ENCODE measurements at places on chromosomes 2 and 18.

GRCh38 chr2:204172145-204172600 is 235.6 kb downstream of the ICOS start:
- DNase-seq, result no peak

- DNase-seq, result no peak
Measured at GRCh38 chr2:191539068-191539467, 138.9 kb upstream of the NABP1 start.

- no peak for DNase-seq
Measured at GRCh38 chr18:50871846-50872245, 7.1 kb upstream of the ME2 start.

DNA sequence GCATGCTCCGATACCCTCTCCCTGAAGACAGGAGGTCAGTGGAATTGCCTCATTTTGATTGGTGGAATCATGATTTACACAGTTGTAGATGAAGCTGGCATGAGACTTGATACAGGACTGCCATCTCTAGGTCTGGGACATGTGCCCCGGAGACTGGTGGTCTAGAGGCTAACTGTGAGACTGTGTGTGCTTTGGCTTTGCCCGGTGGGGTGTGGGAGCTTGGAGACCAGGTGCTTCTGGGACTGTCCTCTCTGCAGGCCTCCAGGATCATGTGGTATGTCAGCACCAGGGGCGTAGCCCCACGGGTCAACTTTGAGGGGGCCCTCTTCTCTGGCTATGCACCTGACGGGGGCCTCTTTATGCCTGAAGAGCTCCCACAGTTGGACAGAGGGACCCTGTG is 2.7 kb downstream of the THNSL2 start:
- DNase-seq, result no peak

DNA sequence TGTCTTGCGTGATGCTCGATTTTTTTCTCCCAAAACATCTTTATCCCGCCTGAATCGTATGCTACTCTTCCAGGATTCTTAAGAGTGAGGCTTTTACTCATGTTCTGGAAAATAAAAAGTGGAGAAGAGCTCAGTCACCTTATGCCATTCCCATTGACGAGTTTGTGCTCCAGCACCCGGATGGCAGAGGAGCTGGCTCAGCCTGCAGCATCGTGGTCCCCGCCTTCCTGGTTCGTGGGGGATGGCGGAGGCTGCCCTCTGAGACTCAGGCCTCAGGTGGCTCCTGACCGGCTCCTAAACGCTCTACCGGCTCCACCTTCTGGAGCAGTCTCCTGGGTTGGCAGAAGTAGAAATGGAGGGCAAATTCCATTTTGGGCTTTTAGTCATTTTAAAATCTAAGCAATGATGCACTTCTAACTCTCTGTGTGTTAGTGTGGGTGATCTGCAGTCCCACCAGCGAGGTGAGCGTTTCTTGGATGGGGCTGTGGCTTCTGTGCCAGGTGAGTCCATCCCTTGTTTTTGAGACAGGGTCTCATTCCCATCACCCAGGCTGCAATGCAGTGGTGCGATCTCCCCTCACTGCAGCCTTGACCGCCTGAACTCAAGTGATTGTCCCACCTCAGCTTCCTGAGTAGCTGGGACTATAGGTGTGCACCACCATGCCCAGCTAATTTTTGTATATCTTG is 27.8 kb downstream of the RTP5 start:
- no peak for DNase-seq

GRCh38 chr2:100289020-100289419 is 33.3 kb downstream of the LONRF2 start:
- no peak for DNase-seq

DNA sequence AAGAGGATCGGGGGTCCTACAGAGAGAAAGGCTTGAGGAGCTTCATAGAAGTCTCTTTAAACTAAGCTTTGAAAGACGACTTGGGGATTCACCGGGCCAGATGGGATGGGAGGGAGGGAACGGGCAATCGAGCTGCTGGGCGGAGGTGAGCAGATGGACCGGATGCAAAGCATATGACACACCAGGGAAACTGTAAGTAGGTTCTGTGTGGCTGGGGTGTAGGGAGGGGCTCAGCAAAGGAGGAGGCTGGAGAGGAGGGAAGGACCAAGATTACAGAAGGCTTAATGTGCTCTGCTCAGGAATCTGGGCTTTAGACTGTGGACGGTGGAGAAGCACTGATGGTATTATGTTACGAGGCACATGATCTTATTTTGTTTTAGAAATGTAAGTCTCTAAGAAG is 131.5 kb downstream of the MAIP1 start:
- no peak for DNase-seq

DNA sequence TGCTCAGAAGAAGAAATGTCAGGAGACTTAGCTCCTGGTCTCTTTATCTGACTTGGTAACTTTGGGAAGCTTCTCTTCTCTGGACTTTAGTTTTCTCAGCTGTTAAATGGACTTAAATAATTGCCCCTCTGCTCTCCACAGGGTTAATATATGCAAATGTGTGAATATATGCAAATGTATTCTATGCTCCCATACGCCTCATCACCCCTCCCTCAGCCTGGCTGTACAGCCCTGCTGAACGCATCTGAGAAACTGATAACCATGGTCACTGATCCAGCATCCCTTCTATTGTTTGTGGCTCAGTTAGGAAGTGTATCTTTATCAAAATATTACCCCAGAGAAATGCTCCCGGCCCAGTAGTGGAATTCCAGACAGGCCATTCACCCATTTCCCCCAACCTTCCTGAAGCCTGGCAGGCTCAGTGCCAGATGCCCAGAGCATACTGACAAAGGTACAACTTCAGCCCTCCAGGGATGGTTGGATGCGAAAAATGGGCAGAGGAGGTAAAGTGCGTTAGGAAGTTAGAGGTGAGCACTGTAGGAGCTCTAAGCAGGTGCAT is 103.4 kb downstream of the DYSF start:
- no peak for DNase-seq

- DNase-seq, result no peak
Measured at GRCh38 chr2:12507295-12507694, 209.4 kb upstream of the TRIB2 start.

- DNase-seq, result no peak
Measured at GRCh38 chr2:127698553-127699355, 2.5 kb upstream of the SFT2D3 start.

- DNase-seq, result no peak
Measured at GRCh38 chr2:68900496-68901198, 29.4 kb upstream of the BMP10 start.

GRCh38 chr2:65130664-65131175 is 814 bp upstream of the RAB1A start:
- DNase-seq, result no peak

GRCh38 chr2:29455200-29455860 is 340.1 kb downstream of the CLIP4 start:
- no peak for DNase-seq

DNA sequence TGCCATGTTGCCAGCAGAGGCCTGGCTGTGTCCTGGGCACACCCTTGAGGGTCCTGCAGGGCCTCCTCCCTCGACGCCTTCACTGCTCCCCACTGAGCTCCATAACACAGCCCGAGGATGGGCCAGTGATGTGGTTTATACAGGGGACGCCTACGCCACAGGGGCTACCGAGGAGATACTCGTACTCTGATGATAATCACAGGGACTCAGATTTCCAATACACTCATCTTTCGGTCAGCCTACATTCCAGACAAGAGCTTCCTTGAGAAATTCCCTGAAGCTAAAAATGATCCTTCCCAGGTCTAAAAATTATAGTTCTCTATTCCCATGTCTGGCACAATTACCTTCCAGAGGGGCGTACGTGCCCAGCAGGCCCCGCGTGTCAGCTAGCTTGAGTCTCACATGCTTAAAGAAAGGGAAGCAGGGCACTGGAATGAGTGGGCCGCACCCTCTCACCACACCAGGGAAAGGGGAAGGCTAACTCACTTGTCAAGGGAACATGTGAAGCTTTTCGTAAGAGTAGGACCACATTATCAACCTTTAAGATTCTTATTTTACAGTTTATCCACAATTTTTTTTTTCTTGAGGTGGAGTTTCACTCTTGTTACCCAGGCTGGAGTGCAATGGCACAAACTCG is 159.5 kb upstream of the NDUFV2 start:
- no peak for DNase-seq
